ENCODE measurements at places on chromosomes 4 and X. TPM values are rescaled to one million over a fixed set of nuclear protein-coding genes. Genes with fewer than 3 reads are reported as not detected.

DNA sequence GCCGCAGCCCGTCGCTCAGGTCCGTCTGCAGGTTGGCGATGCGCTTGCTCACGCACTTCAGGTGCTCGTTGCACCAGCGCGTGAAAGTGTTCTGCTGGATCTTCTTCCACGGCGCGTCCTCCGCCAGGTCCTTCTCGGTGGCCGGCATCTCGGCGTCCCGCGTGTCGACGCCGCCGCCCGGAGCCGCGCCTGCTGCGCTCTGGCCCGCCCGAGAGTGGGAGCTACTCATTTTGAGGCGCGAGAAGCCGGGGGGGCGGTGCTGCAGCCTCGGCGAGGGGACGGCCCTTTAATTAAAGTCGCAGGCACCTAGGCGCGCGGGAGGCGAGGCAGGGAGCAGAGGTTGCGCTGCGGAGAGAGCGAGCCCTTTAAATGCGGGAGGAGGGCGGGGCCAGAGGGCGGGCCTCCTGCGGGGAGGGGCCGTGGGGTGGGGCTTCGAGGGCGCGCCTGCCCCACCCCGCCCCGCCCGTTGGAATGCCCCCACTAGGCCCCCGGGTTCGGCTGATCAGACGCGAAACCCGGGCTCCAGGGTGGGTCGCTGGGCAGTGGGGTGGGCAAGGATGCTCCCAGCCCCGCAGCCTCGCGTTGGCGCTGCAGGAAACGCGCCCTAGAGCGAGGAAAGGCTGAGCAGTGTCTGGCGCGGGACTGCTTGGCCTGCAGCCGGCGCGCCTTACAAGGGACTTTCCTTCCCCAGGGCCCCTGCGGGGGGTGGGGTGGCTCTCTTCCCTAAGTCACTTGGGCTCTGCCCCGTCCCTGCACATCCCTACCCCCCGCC is 3.2 kb downstream of the FLNA start:
- peak; percentile 95 for DNase-seq

DNA sequence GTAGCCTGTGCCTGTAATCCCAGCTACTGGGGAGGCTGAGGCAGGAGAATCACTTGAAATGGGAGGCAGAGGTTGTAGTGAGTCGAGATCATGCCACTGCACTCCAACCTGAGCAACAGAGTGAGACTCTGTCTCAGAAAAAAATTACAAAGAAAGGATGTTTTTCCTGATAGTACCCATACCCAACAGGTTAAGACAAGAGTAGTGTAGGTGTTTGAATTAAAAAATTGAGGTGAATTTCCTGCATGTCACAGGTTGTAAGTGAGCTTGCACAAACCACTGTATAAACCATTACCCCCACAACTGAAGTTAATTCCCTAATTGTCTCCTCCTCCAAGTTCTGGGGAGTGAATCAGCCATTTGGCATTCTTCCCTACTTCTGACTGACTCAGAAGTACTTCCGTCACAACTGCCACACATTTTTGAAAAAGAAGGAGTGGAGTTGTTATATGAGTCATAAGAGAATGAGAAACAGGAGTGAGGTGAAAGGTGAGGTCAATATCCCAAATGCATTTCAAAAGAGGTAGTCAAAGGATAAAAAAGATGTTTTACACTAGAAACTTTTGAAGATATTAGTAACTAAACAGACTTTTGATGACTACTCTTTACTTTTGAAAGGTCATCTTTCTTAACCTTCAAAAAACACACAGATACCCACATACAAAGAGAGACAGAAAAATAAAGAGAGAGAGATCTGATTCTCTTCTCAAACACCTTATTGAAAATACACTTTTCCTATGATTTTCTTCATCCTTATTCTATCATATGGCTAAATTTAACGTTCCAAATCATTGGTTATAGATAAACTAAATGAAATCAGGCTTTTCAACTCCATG is 134.5 kb downstream of the BTC start:
- no peak for DNase-seq

DNA sequence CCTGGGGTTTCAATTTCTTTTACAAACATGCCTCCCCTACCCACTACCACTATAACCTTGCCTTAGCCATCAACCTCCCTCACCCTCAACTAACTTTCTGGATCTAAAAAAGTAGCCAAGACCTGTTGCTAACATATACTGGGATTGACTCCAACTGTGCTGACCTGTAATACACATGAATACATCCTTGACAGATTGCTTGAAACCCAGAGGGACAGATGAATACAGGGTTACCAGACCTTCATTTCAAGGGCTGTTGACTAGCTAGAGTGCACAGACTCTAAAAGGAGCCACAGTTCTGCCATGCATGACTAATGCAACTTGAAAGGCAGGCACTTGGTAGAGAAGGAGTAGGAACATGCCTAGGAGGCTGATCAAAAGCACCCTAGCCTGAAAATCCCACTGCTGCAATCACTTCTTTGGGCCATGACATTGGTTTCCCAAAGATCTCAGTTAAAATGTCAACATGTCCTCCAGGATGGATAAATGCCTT is 121.0 kb downstream of the PCDH19 start:
- DNase-seq, result no peak

- no peak for DNase-seq
These were observed 1.1 kb upstream of the RRH start for GRCh38 chr4:109826719-109827118.

DNA sequence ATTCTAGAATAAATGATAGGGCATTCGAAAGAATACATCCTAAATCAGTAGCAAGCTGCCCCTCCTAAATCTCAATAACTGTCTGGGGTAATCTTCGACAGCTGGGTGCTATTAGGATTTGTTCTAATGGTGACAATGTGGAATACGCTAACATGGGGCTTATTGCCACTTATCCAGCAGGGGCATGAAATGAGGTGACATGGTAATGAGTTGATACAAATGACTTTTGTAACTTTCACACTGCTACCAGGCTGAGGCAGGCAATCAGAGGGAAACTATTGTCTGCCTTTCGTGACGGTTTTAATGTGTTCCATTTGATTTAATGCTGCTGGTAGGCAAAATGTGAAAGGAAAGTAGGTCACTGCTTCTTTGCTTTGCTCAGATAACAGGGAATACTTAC is 1047.4 kb upstream of the PABPC4L start:
- DNase-seq, result no peak

- DNase-seq, result no peak
These were observed 127.0 kb downstream of the STOX2 start for GRCh38 chr4:184032091-184032490.

DNA sequence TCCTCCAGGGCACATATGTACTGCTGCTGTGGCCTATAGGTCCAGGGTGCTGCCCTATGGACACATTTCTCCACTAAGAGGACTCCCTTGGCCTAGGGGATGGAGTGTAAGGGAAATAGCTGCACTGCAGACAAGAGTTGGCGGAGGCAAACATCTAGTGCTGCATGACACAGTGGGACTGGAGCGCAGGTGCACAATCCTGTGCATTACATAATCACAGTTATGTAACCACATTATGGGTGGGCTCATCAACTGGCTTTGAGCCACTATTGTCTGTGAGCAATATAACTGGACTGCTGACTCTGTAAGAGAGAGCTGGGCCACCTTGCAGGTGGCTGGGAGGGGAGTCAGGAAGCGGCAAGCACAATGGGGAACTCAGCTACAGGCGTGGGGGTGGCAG is 3.2 kb upstream of the TIGD2 start:
- no peak for DNase-seq

DNA sequence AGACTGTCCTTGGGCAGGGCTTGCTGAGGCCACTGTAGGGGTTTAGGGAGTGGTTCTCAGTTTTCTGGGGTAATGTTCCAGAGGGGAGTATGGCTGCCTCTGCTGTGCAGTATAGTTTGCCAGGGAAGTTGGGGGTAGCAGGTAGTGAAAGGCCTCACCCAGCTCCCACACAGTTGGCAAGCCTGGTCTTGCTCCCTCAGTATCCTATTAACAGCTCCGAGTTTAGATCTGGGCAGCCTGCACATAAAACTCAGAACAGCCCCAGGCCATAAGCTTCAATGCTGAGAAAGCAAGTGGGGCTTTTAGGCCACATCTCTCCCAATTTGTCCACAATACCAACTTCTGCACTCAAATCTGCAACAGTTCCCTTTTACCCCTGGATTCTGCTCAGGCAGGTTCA is 205.2 kb downstream of the GALNTL6 start:
- no peak for DNase-seq

DNA sequence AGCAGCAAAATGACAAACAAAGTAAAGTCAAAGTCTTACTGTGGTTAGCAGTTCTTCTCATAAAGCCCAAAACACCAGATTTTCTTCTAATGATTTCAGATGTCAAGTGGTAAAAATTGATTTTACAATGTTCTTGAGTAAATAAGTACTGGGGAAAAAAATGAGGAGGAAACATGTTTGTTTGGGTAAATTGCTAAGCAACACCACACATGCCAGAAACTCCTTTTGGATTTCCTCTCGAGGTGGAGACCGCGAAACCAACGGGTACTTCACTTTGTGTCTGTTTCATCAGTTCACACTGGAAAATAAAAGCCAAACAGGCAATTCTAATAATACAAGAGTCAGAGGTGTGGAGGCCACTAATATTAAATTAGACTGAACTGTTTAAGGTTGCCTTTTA is 4.6 kb upstream of the PKD2 start:
- no peak for DNase-seq

- no peak for DNase-seq
These were observed 182.7 kb upstream of the PCDH7 start for GRCh38 chr4:30537456-30537855.

DNA sequence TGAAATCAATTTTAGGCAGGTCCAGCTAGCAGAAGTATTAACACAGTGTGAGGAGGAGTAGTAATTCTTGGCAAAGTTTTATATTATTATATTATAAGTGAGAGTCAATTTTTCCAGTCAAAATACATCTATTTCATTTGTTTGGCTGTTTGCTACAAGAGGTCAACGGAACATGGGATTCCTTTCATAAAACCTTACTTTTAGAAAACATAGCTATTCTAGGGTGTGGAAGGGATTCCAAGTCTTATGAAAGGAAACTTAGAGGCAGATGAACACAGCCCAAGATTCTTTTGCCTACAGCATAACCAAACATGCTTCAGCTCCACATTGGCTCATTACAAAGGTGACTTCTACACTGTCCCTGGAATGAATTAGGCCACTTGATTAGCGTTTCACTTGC is 29.9 kb upstream of the PCDH19 start:
- DNase-seq, result no peak

DNA sequence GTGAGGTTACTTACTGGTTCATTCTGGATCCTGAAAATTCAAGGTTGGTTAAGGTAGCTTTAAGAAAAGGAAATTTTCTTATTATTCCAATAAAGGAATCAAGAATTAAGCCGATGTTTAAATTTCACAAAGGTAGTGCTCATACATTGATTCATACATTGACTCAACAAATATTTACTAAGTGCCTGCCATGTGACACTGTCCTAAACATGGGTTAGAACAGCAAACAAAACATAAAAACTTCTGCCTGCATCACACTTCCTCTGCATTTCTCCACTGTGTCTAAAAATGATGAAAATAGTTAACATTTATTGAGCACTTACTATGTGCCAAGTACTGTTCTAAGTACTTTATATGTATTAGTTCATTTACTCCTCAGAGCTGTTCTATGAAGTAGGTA is 75.7 kb downstream of the RASL11B start:
- no peak for DNase-seq

GRCh38 chrX:119004920-119005524 is 30.6 kb downstream of the LONRF3 start:
- DNase-seq, result peak; percentile 63

- DNase-seq, result peak; percentile 43
These were observed 64.7 kb upstream of the UXT start for GRCh38 chrX:47723689-47724088.

- no peak for DNase-seq
These were observed 16.6 kb downstream of the ENPEP start for GRCh38 chr4:110492522-110492921.

DNA sequence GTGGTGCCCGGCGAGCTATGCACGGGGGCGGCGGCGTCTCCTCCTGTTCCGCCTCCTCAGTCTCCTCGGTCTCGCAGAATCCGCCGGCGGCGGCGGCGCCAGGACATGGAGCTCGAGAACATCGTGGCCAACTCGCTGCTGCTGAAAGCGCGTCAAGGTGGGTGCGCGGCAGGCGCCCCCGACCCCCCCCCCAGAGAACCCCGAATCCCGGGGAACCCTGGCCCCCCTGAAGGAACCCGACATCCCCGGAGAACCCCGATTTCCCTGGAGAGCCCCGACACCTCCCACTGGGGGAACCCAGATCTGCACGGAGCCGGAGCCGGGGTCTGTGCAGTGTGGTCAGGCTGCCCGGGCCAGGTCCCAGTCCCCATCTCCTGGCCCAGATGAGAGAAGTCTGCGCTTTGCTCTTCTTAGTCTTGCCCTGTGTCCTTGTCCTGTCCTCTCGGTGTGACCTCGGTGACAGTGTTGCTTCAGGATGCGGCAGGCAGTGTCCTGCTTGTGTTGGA is 648 bp downstream of the GRK4 start:
- no peak for DNase-seq

GRCh38 chrX:69430785-69431184 is 73.3 kb upstream of the NALF2 start:
- DNase-seq, result no peak

- no peak for DNase-seq
These were observed 36.6 kb downstream of the MAGEE2 start for GRCh38 chrX:75748431-75748830.

- DNase-seq, result peak; percentile 58
These were observed 34.0 kb downstream of the ETDB start for GRCh38 chrX:135086197-135086854.

- DNase-seq, result no peak
These were observed 24.9 kb upstream of the OCIAD2 start for GRCh38 chr4:48931459-48931858.

GRCh38 chrX:120761810-120762209 is 113.9 kb downstream of the CT47B1 start:
- DNase-seq, result no peak

GRCh38 chrX:76147106-76147505 is 25.8 kb upstream of the PBDC1 start:
- DNase-seq, result no peak

GRCh38 chr4:176377780-176378179 is 58.0 kb downstream of the SPCS3 start:
- no peak for DNase-seq

DNA sequence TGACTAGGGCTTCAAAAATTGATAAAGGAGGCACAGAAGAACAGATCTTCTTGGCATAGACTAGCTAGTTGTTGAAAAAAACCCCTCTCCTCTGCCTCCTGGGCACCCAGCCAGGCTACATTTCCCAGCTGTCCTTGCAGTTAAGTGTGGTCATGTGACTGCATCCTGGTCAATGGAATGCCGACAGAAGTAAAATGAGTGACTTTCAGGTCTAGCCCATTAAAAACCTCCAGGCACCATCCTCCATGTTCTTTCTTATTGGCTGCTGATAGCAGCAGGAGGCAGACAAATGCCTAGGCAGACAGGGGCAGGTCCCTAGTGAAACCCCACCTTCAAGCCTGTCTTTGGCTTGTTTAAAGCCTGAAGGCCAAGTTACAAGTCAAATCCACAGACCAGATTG is 35.3 kb downstream of the ATXN3L start:
- no peak for DNase-seq

The AREG gene
- total RNA-seq, result 1.5 TPM

The CXCR3 gene
- total RNA-seq, result 2.5 TPM

The YIPF7 gene
- total RNA-seq, result not detected

The IRF2 gene
- total RNA-seq, result 38.3 TPM

The GATB gene
- total RNA-seq, result 15.2 TPM

The FGFR3 gene
- total RNA-seq, result 0.52 TPM

The FAM193A gene
- 20.4 TPM for total RNA-seq

The PTPN13 gene
- not detected for total RNA-seq
